ENCODE measurements at places on chromosomes 7 and 10. TPM values are rescaled to one million over a fixed set of nuclear protein-coding genes. Genes with fewer than 3 reads are reported as not detected.

TRUB1 gene
- total RNA-seq = 24.3 TPM

IFIT1 gene
- total RNA-seq = 22.2 TPM

NODAL gene
- total RNA-seq = not detected

SAMD9L gene
- 14.1 TPM for total RNA-seq

SPDYE2 gene
- not detected for total RNA-seq

HTR7 gene
- total RNA-seq = 21.2 TPM

CXCL12 gene
- 101 TPM for total RNA-seq

C10orf53 gene
- total RNA-seq = not detected

All from smooth muscle cell of the pulmonary artery (primary cell).